ENCODE measurements at places on chromosomes 5 and 9.

- DNase-seq, result no peak
These were observed 88.4 kb upstream of the ADRA1B start for GRCh38 chr5:159827861-159828260.

DNA sequence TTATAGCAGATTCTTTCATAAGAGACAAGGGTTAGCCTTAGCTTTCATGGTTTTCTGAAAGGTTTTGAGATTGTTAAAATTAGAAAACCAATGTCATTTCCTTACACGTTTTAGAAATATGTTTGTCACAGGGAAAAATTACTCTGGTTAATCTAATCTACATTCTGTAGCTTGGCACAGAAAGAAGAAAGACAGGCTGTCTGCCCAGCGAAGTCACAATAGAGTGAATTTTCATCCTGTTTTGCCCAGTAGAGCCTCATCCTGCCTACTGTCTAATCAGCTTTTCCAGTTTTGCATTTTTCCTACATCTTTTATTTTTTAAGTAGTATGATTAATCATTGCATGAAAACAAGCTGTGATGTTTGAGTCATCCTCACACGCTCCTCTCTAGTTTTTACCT is 688.8 kb downstream of the MTRR start:
- no peak for DNase-seq

GRCh38 chr9:79895232-79895631 is 323.5 kb downstream of the TLE4 start:
- no peak for DNase-seq

DNA sequence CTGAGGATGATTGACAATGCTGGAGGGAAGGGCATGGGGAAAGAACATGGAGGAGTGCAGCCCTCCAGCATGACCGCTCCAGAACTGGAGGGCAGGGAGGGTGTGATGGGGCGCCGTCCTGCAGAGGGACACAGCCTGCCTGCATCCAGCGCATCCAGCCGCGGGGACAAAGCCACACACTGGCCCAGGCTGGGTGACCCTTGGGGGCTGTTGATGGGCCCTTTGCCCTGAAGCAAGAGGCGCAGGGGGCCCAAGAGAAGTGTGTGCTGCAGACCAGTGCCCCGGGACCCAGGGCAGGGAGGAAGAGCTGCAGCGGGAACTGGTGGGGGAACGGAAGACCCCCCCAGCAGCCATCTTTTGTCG is 169.8 kb upstream of the PPP1R26 start:
- DNase-seq, result no peak

GRCh38 chr5:156913719-156914370 is 49.2 kb downstream of the TIMD4 start:
- DNase-seq, result no peak

GRCh38 chr9:130756455-130757152 is 63.0 kb downstream of the EXOSC2 start:
- no peak for DNase-seq

GRCh38 chr9:12351293-12352044 is 341.7 kb upstream of the TYRP1 start:
- DNase-seq, result no peak

DNA sequence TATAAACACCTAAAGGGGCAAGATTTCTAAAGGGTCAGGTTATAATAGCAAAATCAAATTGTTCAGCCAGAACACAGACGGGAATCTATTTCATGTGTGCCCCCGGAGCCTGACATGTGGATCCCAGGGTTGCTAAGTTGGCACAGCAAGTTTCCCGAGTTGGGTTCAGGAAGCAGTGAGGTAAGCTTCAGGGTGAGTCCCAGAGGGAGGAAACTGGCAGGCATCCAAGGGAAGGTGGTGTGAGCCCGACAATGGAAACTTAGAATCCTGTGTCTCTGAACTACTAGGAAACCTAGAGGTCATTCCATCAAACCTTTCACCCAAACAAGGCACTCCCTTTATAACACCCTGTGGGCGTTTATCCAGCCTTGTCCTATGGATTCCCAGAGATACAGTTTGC is 98.4 kb downstream of the ADRB2 start:
- no peak for DNase-seq

DNA sequence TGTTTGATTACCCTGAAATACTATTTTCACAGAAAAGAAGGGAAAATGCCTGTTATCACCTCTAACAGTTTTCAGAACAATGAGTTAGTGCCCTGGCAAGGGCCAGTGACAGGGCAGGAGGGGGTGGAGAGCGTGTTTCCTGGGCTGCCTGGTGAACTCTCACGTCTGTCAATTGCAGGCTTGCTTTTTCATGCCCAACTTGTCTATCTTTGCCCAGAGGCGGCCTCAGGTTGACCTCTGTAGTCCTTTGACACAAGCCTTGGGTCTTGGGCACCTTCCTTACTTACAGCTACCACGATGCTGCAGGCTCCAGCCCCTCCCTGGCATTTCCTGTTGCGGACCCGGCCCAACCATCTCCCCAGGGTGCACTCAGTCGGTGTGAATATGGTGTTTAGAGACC is 2.2 kb upstream of the CEL start:
- no peak for DNase-seq

DNA sequence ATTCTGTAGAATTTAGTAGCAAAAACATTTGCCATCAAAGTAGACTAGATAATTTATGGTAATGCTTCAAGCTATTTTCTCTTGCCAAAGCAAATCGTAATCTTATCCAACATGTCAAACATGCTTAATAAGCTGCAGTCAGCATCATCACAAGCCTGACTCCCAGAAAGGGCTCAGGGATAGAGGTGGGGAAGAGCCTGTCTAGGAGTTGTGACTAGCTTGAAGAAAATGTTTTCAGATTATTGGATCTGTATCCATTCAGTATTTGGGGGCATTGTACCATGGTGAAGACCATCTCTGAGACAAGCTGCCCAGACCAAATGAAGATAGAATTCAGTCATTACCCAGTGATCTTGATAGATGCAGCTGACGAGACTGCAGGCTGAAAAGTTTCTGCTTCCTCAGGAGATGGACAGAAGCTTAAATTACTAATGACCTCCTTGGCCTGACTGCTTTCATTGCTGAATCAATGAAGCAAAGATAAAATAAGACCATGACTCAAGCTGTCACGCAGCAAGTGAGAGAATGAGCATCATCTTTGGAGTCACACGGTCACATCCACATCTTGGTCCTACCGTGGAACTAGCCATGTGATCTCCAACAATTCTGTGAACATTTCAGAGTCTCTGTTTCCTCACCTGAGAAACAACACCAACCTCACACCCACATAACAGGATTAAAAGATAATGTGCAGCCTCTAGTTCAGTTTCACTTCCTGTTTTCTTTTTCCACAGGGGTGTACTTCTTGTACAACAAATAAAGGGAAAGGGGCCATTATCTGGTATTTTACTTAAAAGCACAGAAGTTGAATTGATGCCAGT is 9.4 kb downstream of the ERAP2 start:
- DNase-seq, result no peak

DNA sequence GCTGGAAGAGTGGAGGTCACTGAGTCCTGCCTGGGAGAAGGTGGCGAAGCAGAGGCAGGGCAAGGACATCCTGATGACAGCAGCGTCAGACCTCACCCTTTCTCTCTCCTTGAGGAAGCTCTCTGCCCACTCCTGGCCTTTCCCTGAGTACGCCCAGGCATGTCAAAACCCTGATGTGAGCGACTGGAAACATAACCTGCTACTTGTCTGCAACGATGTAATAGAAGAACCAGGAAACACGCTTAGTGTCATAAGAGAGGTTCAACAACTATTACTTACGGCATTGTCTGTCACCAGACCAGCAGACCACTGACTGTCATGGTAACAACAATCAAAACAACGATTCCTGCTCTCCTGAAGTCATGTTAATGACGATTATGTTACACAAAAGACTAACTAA is 152.4 kb downstream of the ACTL7B start:
- no peak for DNase-seq

GRCh38 chr9:69115621-69116020 is 58.5 kb upstream of the TJP2 start:
- no peak for DNase-seq

- DNase-seq, result no peak
These were observed 107.7 kb upstream of the SV2C start for GRCh38 chr5:75975496-75975895.

GRCh38 chr9:112361601-112362000 is 18.3 kb upstream of the HSDL2 start:
- no peak for DNase-seq

GRCh38 chr9:257957-258356 is 43.3 kb downstream of the DOCK8 start:
- no peak for DNase-seq

- no peak for DNase-seq
These were observed 111.0 kb upstream of the SLIT3 start for GRCh38 chr5:169411786-169412430.

DNA sequence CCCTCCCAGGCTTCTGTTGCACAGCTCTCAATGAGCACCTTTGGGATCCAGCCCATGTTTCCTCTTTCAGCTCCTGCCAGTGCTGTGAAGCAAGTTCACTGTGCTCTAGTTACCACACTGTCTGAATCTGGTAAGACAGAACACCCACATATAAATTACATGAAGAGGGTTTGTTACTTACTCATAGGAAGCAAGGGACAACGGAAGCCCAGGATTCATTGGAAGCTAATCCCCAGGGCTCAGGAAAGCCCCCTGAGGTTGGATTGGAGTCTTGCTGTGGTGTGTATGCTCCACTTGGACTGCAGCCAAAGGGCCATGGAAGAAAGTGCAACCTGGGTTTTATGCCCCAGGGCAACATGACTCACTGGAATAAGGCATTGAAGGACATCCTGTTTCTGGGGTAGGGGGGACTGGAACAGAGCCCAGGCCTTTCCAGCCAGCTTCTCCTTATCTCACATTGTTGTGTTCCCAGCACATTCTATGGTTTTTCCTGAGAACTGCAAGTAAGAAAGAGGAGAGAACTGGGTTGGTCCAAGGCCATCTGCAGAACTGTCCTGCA is 15.6 kb upstream of the CLK4 start:
- DNase-seq, result no peak

- no peak for DNase-seq
These were observed 5.2 kb downstream of the GABRP start for GRCh38 chr5:170788626-170789304.

- no peak for DNase-seq
These were observed 230.7 kb downstream of the ASTN2 start for GRCh38 chr9:117184173-117184572.

GRCh38 chr9:88387552-88388202 is 567 bp upstream of the SPIN1 start:
- no peak for DNase-seq

DNA sequence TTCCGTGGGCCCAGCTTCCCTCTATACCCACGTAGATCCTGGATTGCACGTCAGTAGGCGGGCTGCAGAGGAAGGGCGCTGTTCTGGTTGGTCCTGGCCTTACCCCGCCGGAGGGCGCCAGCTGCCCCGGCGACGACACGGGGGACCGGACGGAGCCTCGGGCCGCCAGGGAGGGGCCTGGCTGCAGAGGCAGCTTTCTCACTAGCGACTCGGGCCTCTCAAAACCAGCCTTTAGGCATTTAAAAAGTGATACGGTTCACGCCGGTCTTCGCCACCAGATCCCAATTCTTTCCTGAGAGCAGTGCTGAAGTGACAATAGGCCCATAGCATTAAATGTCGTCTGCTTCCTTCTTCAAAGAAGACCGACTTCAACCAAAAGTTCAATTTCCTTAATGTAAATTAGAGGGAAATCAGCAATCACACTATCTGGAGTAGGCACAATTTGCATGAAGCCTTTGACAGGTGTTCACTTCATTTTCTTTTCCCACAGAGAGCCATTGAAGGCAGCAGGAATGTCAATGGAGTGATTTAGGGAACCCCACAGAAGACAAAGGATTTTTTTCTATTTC is 17.6 kb upstream of the UBE2D2 start:
- no peak for DNase-seq

- DNase-seq, result no peak
These were observed 226.4 kb downstream of the PCSK5 start for GRCh38 chr9:76116913-76117312.

DNA sequence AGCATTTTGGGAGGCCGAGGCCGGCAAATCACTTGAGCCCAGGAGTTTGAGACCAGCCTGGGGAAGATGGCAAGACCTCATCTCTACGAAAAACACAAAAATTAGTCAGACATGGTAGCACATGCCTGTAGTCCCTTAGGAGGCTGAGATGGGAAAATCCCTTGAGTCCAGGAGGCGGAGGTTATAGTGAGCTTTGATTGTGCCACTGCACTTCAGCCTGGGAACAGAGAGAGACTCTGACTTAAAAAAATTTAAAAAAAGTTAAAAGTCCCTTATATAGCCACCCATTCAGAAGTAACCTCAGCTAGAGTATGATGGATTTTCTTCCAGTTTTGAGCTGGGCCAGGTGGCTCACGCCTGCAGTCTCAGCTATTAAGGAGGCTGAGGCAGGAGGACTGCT is 72.4 kb downstream of the UGCG start:
- no peak for DNase-seq

DNA sequence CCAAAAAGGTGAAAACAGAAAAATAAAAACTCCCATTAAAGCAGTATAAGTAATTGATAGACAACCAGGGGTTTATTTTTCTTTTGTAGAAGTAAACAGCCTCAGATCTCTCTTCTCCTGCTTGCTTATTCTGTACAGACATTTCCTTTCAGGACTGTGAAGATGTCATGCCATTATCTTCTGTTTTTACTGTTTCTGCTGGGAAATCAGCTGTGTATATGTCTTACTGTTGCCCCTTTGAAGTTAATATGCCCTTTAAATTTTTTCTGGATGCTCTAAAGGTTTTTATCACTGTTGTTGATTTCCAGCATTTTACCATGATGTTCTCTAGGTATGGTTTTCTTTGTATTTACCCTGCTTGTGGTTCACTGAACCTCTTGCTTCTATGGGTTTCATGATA is 199.5 kb downstream of the NXNL2 start:
- no peak for DNase-seq

DNA sequence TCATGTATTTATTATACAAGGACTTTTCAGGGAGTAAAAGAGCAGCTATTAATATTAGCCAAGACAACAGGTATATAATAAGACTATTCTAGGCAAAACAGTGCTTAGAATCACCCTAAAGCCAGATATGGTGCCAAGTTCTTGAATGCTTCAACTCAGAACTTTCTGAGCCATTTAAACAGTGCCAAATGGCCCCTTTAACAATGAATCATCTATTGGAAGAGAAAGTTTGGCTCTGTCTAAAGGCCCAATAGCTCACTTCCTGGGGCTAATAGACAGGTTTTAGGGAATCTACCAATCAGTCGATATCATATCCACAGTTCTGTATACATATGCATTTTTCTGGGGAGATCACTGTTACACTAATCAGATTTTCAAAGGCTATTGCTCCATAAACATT is 42.9 kb downstream of the ZNF474 start:
- DNase-seq, result no peak

- no peak for DNase-seq
These were observed 126.9 kb downstream of the PALM2AKAP2 start for GRCh38 chr9:109906766-109907382.
